Stimulated activated CD4-positive, alpha-beta T cell treated with anti-CD3 and anti-CD28 coated beads, Interleukin-1b, Interleukin-23, amount 100 ng/mL, for 24 hours (primary cell): ENCODE measurements at places on chromosomes 2 and 18.

DNA sequence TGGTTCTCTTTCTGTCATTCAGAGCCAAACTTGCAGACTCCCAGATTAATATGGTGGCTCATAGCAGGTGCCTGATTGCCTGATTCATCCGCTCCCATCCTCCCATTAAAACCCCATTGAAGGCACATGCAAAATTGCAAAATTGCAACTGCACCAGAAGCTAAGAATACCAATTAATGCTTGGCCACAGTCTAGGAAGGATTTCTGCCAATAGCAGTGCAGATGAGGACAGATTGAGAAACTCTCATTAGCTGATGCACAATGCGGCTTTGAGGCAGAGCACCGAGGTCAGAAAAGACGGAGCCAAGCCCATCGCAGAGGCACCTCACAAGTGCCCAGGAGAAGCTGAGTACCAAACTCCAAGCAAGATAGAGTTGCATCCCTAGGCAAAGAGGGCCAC lies 172.8 kb downstream of the ARL4C start:
- no peak for DNase-seq

- no peak for DNase-seq
Measured at GRCh38 chr18:37874721-37875120, 309.1 kb upstream of the CELF4 start.

- DNase-seq, result no peak
Measured at GRCh38 chr18:49628881-49629795, 67.3 kb downstream of the LIPG start.

- DNase-seq, result no peak
Measured at GRCh38 chr2:156456616-156457015, 20.4 kb downstream of the GPD2 start.

GRCh38 chr2:73006969-73007710 lies 64.4 kb downstream of the SFXN5 start:
- no peak for DNase-seq
